Left colon (tissue), 2 donors: ENCODE measurements at places on chromosomes 2 and 18. TPM values are rescaled to one million over a fixed set of nuclear protein-coding genes. Genes with fewer than 3 reads are reported as not detected.

Gene HOXD12
- not detected for total RNA-seq

Gene TUBA3D
- not detected for total RNA-seq

Gene UPP2
- not detected for total RNA-seq

Gene TGFA
- total RNA-seq: 30.8 TPM

Gene AMER3
- 0.42 TPM for total RNA-seq

Gene SDC1
- 184 TPM for total RNA-seq

DNA sequence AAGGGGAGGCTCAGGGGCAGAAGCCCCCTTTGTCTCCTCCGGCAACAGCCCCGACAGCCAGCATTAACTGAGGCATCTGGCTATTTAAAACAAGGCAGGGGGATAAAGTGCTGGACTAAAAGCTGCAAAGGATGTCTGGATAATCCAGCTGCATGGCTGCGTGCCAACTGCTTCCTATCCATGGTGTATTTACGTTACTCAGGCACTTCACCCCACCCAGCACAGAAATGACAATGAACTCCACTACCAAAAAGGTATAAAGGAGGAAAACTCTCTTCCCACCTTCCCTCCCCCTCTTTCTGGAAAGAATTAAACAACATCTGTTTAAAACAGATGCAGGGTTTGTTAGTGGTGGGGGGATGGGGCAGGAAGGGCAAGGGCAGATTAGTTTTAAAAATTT lies 82.5 kb downstream of the SPRED2 start:
- DNase-seq: peak; percentile 68

DNA sequence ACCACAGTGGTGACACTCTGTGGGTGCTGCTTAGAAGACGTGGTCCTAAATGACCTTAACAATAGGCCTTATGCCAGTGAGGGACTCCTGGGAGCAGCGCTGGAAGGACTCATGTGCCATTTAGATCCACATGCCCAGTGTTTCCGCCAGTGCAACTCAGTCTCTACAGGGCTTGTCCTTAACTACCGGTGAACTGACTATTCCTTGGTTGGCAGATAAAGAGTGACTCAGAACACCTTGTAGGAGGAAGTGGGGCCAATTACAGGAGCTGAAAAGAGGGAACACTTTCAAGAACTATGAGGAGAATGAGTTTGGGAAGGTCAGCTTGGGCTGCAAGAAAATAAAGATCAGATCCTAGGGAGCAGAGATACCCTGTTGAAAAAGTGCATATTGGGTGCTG lies 1.8 kb upstream of the CDK5R2 start:
- DNase-seq: no peak

GRCh38 chr2:148493822-148494563 lies 150.6 kb upstream of the EPC2 start:
- no peak for DNase-seq

DNA sequence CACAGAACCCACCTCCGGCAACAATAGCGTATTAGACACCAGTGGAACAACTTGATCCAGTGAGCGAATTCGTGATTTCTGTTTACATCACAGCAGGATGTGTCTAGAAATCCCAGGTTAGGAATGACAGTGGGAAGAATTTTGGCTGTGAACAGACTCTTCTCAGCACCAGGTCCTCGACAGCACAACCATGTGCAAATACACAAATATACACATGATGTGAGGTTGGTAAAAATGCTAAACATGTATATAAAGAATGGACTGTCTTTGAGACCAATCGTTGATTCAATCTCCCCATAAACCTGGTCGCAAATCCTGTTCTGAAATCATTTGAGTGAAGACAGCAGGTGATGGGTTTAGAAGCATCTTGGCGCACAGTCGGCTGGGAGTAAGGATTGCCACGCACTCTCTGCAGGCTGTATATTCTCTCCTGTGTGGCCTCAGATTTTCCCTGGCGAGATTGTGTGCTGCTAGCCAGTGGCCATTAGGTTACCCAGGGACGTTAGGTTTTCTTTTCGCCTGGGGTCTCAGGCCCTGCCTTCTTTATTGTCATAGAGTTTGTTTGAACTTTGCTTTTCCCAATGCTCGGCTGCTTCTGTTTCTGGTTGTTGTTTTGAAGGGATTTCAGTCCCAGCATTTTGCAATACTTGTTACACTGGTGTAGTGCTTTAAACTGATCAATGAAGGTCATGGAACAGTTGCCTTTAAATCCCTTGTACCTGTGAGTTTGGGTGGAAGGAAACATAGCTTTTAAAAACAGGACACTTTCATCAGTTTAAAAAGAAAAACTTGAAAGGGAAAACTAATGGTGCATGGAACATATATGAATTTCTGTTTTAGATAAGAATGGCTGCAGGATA lies 147.3 kb downstream of the ALPK2 start:
- no peak for DNase-seq

- no peak for DNase-seq
Observed at GRCh38 chr18:59359576-59359952, 499 bp upstream of the LMAN1 start.

- no peak for DNase-seq
Observed at GRCh38 chr2:240245184-240245583, 104.7 kb upstream of the OTOS start.

- DNase-seq: no peak
Observed at GRCh38 chr2:213274143-213274542, 10.1 kb upstream of the SPAG16 start.

DNA sequence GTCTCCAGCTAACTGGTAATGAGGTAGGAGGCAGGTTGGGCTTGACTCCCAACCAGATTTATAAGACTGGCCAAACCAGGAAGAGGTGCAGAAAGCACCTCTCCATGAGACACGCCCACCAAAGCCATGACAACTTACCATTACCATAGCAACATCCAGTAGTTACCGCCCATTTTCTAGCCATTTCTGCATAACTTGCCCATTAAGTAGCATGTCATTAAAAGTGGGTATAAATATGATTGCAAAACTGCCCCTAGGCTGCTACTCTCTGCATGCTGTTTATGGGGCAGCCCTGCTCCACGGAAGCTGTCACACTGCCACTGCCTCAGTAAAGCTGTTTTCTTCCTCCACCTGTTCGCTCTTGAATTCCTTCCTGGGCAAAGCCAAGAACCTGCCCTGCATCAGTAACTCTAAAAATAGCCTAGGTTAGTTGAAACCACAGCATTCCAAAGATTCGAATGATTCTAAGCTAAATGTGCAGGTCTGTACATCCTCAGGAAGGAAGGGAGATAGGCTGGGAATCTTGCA lies 131.9 kb downstream of the ATL2 start:
- DNase-seq: no peak

- DNase-seq: no peak
Observed at GRCh38 chr2:236932831-236933361, 152.8 kb upstream of the COPS8 start.

GRCh38 chr2:58756336-58756735 lies 515.2 kb upstream of the FANCL start:
- DNase-seq: no peak

DNA sequence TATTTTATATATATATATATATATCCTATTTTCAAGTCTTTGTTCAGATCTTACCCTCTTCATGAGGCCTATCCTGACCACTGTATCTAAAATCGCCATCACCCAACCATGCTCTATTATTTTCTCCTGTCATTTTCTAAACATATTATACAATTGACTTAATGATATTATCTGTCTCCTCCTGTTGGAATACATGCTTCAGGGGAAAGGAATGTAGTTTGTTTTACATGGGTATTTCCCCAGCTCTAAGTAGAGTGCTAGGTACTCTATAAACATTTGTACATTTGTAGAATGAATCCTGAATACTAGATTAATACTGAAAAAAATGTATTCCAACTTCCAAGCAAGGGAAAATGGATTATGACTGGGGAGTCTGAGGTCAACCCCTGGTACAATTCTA lies 26.2 kb downstream of the TTC21B start:
- no peak for DNase-seq

GRCh38 chr2:231373184-231373583 lies 22.3 kb upstream of the B3GNT7 start:
- no peak for DNase-seq

- DNase-seq: no peak
Observed at GRCh38 chr2:159640176-159640575, 23.8 kb upstream of the BAZ2B start.

- DNase-seq: no peak
Observed at GRCh38 chr2:11527001-11527400, 6.8 kb upstream of the GREB1 start.

DNA sequence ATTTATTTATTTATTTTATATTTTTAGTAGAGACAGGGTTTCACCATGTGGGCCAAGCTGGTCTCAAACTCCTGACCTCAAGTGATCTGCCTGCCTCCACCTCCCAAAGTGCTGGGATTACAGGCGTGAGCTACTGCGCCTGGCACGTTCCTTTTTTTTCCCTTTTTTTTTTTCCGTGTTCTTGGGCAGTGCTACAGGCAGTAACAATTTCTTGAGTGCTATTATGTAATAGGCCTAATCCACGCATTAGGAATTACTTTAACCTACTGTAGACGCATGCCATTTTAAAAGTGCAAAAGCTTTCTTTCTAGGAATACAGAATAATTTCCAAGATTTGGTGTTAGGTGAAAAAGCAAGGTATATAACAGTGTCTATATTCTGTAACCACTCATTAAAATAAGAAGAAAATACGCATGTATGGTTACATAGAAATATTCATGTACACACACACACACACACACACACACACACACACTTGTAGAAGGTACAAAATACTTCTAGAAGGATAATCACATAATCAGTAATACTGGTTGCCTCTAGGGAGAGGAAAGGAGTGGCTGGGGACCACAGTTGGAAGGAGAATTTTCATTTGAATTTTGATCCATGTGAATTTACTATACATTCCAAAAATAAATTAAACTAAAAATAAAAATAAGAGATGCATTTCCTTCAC lies 92.3 kb downstream of the METTL8 start:
- no peak for DNase-seq
